ENCODE measurements at places on chromosomes 1 and 21.

- DNase-seq: no peak
These were observed 81.4 kb upstream of the CASZ1 start for GRCh38 chr1:10877894-10878293.

GRCh38 chr1:107572674-107573211 lies 392.2 kb downstream of the VAV3 start:
- no peak for DNase-seq

GRCh38 chr21:45941338-45941710 lies 40.2 kb upstream of the COL6A1 start:
- no peak for DNase-seq

GRCh38 chr1:159291424-159291823 lies 10.7 kb upstream of the FCER1A start:
- no peak for DNase-seq

GRCh38 chr1:36594023-36594422 lies 111.3 kb upstream of the CSF3R start:
- no peak for DNase-seq

- no peak for DNase-seq
These were observed 6.9 kb upstream of the PRSS38 start for GRCh38 chr1:227808566-227808965.

DNA sequence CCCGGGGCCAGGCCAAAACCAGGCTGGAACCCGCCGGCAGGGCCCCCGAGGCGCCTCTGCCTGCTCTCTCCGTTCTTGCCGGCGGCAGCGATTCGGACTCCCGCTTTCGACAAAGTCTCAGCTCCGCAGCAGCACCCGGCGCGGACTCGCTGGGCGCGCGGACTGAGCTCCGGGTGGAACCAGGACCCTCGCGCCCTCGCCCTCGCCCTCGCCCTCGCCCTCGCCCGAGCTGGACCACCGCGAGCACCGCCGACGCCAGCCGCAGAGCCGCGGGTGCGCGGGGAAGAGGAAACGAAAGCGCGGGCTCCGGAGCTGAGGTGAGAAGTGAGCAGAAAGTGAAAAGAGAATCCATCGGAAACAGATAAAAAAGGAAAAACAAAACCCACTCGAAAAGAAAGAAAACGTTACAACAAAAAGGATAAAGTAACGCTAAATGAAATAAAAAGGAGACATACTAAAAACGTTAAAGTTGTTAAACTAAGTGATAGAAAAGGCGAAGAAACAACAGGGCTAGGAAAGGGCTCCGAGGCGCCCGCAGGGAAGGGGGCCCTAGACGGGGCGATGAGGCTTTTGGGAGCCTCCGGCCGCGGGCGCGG lies 64.9 kb downstream of the MEF2D start:
- DNase-seq: no peak

DNA sequence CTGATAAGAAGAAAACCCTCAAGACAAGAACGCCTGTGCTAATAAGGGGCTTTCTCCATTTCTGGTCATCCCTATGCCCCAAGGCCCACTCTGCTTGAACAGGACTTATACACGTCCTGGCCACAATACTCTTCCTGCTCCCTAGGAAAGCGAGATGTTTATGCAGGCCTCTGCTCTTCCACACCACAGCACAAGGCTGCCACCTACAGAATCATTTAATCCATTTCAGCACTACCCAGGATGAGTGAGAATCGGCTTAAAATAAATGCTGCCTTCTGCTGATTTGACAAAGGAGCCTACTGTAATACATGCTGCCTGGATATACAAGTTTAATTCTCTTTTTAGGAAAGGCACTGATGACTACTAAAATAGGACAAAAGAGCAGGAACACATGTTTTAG lies 29.4 kb downstream of the FRRS1 start:
- DNase-seq: no peak

DNA sequence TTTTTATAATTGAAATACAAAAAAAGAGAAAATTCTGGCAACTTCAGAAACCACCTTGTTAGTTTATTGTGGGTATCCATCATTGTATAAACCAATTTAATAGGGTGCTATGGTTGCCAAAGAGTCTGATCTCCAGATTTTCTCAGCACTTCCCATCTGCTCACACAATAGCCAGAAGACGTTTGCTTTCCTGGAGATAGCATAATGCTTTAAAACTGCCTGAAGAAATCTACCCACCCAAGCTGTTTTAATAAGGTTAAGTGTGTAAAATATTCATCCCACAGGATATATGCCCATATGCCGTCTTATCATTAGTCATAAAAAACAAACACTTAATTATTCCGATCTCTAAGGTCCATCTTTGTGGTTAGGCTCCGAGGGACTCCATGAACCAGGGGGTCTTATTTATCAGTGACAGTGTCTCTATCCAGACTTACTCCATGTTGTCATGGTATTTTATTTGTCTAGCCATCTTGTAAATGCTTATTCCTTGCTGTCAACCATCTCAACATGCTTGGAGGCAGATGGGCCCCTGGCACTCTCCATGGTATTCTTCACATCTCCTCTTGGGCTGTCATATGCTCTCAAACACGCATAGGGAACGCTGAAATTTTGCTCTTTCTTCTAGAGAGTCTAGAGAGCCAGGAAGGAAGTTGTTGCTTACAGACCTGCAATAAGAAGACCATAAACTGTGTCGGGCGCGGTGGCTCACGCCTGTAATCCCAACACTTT lies 58.5 kb downstream of the MAP10 start:
- DNase-seq: no peak

GRCh38 chr1:101683136-101683535 lies 313.6 kb downstream of the OLFM3 start:
- no peak for DNase-seq

DNA sequence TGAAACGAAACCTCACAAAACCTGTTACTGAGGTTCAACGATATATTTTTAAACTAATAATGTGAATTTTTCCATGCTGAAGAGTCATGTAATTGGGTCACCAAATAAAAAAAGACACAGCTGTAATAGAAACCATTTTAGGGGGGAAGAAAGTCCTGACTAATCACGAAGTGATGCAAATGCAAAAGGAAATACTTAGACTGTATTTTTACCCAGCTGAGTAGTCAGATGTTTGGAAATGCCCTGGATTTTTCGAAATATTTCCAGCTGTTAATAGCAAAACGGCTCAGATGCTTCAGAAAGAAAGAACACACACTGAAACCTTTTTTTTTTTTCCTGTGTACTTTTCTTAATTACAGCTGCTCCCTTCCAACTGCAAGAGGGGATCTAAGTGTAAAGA lies 210.3 kb downstream of the SETD4 start:
- DNase-seq: no peak

- DNase-seq: no peak
These were observed 58.8 kb downstream of the AK4 start for GRCh38 chr1:65206836-65207235.

- DNase-seq: no peak
These were observed 59.0 kb downstream of the ZBTB17 start for GRCh38 chr1:15916916-15917315.

- DNase-seq: peak; percentile 51
These were observed 32.4 kb downstream of the CDK18 start for GRCh38 chr1:205536759-205537361.

- no peak for DNase-seq
These were observed 4.1 kb upstream of the CCDC24 start for GRCh38 chr1:43987159-43987902.

DNA sequence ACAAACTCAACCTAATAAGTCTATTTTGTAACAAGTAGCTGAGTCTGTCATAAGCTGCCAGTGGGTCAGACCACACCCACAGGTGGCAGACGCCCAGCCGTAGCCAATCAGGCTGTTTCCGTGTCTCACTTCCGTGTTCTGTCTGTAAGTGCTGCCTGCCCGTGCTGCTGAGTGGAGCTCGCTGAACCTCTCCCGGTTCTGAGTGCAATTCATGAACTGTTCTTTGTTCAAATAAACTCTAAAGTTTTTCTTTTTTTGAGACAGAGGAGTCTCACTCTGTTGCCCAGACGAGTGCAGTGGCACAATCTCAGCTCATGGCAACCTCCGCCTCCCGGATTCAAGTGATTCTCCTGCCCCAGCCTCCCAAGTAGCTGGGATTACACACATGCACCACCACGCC lies 25.1 kb downstream of the POFUT2 start:
- peak; percentile 36 for DNase-seq

- DNase-seq: no peak
These were observed 393.5 kb upstream of the PBX1 start for GRCh38 chr1:164165466-164165865.

DNA sequence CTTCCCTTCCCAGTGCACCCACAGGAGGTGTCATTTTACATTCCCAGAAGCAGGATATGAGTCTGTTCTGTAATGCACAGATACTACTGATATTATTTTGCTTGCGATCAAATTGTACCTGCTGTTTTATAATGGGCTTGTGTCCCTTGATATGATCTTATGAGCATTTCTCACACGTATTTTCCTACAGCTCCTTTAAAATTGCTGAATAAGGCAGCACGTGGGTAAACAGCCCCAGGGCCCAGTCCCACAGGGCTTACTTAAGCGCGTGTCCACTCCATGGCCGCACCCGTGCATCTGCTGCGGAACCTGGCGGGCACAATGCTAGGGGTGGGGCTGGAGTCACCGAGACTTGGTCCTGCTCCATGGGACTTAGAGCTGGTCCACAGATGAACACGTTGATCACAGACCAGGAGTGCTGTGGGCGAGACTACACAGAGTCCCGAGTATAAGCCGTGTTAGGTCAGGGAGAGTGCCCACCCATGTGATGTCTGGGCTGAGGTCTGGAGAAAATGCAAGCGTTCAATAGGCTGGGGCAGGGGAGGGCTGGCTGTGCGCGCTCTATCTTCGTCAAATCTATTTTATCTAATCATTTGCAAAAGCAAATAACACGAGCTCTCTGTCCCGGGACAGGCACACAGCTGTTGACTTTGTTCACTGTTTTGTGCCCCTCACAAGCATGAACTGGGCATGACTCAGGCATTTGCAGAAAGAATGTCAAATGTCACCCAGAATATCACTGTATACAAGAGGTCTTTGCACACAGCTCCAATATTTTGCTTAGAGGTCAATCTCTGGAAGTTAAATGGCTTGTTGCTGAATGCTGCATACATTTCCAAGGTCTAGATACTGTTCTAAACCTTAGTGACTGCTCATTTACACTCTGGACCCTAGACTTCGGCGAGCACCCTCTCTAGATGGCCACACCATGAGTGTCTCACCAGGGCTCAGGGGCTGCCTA lies 119.3 kb downstream of the CRYAA start:
- no peak for DNase-seq

DNA sequence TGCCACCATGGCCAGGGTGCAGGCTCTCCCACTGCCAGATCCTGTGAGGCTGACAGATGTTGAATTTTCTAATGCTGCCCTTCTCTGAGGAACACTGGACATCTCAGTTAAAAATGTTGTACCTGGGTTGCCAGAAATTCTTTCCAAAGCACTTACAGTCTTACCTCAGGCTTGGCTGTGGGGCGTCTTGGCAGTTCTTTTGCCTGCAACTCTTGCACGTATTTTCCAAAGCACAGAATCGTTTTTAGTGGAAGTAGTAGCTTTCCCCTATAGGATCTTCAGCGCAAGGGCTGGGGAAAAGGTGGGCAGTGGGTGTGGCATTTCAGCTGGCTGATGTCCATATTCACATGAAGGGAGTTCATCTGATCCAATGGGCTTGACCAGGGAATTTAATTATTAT lies 53.9 kb downstream of the EDN2 start:
- no peak for DNase-seq

DNA sequence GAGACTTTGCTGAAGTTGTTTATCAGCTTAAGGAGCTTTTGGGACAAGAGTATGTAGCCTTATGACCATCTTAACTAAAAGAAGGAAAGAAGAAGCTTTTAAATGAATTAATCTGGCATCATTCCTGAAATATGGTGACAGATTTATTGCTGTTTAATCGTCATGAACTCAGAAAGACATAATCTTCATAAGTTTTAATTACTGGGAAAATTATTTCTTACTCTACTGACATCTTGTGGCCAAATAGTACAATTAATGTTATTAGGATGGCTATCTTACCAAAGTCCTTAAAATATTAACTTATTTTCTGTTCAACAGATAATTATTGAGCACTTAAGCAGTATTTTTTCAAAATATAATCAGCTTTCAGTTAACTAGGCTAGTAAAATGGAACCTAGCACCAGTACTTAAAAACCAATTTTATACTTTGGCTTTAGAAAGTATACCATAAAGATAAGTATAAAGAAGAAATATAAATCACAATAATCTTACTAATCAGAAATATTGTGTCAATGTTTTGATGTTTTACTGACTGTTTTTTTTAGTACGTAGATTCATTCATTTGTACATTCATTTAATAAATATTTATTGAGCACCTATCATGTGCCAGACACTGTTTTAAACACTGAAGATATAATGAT lies 34.7 kb upstream of the GPR25 start:
- no peak for DNase-seq

DNA sequence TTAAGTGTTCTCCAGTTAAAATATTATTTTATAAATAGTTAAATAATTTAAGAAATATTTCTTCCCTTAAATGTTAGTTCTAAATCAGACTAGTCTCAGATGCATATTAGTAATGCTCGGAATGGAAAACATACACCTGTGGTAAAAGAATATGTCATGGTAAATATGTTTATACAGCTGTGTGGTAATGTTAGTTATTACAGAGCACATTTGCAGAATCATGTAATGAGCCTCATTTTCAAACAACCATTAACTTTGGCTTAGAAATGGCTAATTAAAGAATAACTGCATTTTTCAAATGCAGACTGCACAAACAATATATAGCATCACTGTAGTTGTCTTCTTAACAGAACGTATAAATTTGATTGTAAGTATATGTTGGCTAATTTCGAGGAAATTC lies 90.3 kb downstream of the DISP1 start:
- no peak for DNase-seq

DNA sequence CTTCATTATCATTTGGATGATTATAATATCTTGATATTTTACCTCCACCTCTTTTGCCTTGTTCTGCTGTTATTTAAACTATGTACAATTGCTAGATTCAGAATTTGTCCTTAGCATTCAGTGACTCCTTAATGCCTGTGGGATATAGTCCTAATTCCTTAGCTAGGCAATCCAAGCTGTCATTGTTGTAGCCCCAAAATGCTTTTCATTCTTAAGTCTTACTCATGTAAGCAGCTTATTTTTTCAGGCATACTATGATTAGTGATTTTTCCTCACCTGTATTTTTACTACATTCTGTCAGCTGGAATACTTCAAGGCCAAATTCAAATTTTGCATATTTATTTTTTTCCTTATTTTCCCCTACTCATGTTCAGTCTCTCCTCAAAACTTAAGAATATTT lies 13.4 kb downstream of the PKN2 start:
- no peak for DNase-seq

GRCh38 chr1:29551123-29551936 lies 315.0 kb downstream of the PTPRU start:
- DNase-seq: peak; percentile 17

GRCh38 chr1:206816390-206817287 lies 44.3 kb upstream of the IL10 start:
- DNase-seq: no peak
